ENCODE measurements at places on chromosomes 7 and 10.
A peak's percentile ranks its signal among the peaks of the same experiment; 100 is the strongest.

- no peak for DNase-seq
These were observed 48.4 kb downstream of the MPP7 start for GRCh38 chr10:28254290-28254985.

GRCh38 chr10:129784291-129784690 lies 179.8 kb downstream of the EBF3 start:
- no peak for DNase-seq

DNA sequence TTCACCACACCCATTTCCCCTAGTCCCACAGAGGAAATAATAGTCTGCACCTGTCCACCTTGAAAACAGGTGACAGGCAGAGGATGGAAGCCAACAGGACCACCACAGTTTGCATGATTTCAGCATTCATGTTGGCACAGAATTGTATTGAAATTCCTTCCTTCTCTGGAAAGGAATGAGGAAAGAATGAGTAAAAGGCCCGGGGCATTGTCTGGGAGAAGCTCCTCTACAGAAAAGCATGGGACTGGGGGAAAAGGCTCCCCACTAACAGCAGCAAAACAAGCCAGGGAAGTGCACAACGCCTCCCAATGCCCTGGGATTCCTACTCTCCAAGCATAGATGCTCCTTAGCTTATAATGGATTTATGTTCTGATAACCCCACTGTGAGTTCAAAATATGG lies 28.5 kb upstream of the TOMM7 start:
- DNase-seq, result no peak

GRCh38 chr10:5123886-5124285 lies 29.7 kb downstream of the AKR1C3 start:
- no peak for DNase-seq

- no peak for DNase-seq
These were observed 82.7 kb upstream of the PFKP start for GRCh38 chr10:2984682-2985081.

DNA sequence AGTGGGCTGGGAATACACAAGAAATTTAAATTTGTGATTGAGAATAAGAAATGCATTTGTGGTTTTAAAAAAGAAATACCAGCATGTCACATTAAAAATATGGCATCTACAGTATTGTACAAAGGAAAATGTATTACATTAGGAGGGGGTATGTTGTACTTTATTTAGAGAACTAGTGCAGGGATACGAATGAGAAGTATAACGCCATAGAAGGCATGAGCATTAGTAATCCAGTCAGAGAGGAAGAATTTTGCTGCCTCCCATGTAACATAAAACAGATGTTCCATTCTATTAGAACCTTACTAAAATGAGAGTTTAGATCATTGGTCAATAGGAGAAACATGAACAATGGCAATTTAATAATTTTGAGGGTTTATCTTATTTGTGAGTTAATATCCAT lies 182.2 kb downstream of the ADK start:
- no peak for DNase-seq

DNA sequence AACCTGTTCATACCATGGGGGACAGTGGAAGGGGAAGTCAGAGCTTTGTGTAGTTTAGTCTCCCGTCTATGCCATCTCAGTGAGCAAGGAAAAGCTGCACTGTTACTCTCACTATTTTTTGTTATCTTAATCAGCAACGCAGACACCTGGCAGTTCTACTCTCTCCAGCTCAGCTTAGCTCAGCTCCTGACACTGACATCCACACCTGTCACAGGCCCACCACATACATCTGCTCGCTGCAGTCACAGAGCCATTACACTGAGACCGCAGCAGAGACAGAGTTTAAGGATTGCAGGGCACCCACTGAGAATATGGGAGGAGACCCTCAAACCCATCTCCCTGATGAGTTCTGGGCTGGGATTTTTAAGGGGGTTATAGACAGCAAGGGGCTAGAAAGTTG lies 257.3 kb upstream of the AKR1E2 start:
- no peak for DNase-seq

DNA sequence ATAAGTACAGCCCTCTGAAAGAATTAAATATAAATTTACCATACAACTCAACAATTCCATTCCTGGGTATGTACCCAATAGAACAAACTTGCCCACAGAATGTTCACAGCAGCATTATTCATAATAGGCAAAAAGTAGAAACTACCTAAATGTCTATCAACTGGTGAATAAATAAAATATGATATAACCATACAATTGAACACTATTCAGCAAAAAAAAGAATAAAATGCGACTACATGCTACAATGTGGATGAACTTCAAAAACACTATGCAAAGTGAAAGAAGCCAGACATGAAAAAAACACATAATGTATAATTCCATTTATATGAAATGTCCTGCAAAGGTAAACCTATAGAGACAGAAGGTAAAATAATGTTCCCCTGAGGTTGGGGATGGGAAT lies 2.0 kb upstream of the CPN1 start:
- no peak for DNase-seq

GRCh38 chr10:6091630-6092029 lies 2.8 kb downstream of the RBM17 start:
- DNase-seq, result no peak

- DNase-seq, result no peak
These were observed 9.9 kb downstream of the JAZF1 start for GRCh38 chr7:28170701-28171100.

DNA sequence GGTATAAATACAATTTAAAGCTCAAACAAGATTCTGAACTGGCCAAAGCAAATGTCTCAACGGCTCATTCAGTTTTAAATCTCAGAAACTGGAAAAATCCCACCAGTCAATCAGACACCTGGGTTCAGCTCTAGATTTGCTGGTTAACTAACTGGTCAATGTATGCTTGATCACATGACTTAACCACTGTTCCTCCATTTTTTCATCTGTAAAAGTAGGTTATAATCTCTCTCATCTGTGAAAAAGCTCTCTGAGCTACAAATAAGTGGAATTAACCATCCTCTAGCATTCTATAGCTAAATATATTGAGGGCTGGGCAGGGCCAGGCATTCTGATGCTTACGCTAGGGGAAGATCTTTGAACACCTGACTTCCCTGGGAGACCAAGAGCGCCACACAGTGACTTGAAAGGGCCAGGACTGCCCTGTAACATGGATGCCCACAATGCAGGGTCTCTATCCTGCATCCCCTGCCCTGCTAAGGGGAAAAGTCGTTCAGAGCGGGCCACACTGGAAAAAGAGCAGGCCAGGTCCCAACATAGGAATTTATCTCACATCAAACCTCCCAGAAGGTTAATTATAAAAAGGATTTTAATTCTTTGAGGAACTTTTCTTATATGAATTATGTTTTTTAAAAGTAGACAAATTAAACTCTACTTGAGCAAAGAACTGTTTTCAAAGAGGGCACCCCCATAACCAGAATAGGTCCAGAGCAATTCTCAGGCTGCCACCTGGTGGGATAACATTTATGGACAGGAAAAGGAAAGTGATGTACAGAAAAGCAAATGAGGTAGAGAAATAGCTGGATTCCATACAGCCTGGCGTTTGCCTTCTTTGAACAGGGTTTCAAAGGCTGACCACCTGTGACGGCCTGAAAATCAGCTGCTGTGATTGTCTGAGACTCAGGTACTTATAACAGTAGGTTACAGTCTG lies 1.8 kb downstream of the RP9 start:
- DNase-seq, result peak; percentile 23

GRCh38 chr7:71237945-71238344 lies 106.0 kb downstream of the GALNT17 start:
- no peak for DNase-seq

GRCh38 chr10:11218395-11218794 lies 200.7 kb downstream of the CELF2 start:
- no peak for DNase-seq

GRCh38 chr10:85151506-85151905 lies 823.1 kb downstream of the CCSER2 start:
- no peak for DNase-seq

GRCh38 chr10:43913676-43914235 lies 265.1 kb upstream of the ZNF32 start:
- DNase-seq, result no peak

DNA sequence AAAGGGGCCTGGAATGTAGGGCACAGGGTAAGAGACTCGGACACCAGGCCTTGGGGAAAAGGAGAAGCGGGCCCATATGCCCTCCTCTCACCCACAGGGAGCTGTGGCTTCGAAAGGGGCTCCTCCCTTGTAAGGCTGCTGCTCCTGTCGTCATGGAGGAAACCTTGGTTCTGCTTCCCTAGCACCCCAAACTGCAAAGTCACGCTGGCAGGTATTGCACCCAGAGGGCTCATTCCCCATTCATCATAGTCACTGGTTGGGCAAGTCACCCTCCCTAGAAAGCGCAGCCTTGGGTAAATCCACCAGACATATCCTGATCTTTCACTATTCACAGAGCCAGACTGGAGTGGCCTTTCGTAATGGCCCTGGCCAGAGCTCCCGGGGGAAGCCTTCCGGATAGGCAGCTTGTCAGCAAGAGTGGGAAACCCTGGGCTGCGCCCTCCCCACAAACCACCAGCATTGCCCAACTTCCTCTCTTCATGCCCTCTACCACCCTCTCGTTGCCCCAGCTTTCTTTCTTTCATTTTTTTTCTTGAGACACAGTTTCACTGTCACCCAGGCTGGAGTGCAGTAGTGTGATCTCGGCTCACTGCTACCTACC lies 121.0 kb downstream of the HIP1 start:
- DNase-seq, result peak; percentile 28

GRCh38 chr7:90857603-90858002 lies 261.5 kb downstream of the CDK14 start:
- DNase-seq, result no peak

DNA sequence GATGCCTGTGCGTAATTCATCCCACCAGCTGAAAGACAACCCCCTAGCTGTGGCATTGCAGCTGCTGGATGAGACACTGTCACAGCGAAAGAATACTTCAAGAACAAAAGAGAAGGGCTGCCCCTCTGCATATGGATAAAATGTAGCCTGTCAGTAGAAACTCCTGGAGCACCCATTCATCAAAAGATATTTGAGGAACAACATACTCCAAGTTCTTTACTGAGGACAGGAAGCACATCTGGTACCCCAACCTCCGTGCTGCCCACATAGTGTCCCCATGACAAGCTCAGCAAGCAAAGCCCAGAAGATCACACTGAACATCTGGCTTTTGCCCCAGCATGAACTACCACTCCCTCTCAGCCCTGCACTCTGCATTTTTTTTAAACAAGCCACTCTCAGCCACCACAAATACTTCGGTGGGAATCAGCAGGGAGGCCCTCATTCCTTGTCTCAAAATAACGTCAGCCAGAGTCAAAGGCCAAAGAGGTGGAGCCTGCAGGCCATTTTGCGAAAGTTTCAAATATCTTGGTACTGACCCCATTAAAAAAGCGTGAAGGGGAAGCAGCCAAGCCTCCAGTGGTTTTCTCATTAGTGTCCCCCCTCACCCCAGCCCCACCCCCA lies 1.7 kb downstream of the CREB3L2 start:
- DNase-seq, result no peak

GRCh38 chr10:15325243-15325943 lies 45.7 kb downstream of the FAM171A1 start:
- no peak for DNase-seq

GRCh38 chr10:111108441-111108840 lies 31.6 kb downstream of the ADRA2A start:
- no peak for DNase-seq

GRCh38 chr10:76248649-76249200 lies 817.3 kb downstream of the LRMDA start:
- no peak for DNase-seq

GRCh38 chr7:148546857-148547256 lies 43.7 kb upstream of the C7orf33 start:
- DNase-seq, result no peak

- no peak for DNase-seq
These were observed 4.9 kb downstream of the DKK1 start for GRCh38 chr10:52318822-52319464.

GRCh38 chr10:110474826-110475225 lies 22.9 kb upstream of the DUSP5 start:
- no peak for DNase-seq

DNA sequence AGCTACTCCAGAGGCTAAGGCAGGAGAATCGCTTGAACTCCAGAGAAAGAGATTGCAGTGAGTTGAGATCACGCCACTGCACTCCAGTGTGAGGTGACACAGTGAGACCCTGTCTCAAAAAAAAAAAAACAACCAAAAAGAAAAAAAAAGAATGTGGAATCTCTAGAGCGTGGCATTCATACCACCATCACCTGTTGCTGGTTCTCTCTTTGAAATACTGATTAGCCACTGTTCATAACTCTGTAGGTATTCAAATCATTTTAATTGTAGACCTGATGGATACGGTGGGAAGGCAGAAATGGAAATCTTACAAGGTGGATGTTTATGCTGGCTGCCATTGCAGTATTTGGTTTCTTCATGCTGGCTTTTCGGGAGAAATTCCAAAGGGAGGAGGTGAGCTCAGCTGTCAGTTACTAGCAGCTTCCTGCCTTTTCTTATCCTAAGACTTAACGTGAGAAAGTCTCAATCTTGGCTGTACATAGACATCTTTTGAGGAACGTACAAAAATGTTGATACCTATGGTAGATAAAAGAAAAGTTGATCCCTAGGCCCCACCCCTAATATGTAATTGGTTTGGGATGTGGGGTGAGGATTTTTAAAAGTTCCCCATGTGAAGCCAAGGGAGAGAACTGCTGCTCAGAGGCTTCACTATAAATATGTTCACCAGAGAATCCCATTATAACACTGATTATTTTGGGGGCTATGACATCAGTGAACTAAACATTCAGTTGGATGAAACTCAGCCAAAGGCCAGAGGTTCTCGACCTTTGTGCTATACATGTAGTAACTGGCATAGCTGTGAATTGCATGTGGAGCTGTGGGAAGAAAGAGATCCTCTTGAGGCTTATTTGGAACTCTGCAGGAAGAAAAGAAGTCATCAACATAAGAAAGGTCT lies 26.9 kb upstream of the MKLN1 start:
- no peak for DNase-seq

- peak; percentile 42 for DNase-seq
These were observed at the start of gene ADCK2 for GRCh38 chr7:140672382-140673062. Gene ADCK2 (plus strand): TSS chr7:140672945. CDS start chr7:140673331, 386 bp downstream.

GRCh38 chr7:11833431-11833830 lies 1.4 kb upstream of the THSD7A start:
- no peak for DNase-seq

DNA sequence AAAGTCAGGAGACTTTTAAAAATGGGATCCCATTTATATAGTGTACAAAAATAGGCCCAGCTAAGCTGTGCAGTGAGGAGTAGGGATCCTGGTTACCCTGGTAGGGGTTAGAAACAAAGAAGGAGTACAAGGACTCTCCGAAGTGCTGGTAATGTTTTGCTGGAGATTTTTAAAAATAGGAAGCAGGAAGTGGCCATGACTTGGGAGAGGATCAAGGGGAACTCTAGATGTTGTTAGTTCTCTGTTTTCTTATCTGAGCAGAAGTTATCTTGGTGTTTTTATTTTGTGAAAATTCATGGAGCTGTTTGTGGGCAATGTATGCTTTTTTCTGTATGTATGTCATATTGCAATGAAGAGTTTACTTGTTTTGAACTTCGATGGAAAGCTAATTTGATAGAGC lies 373.9 kb downstream of the SFMBT2 start:
- DNase-seq, result no peak

Measured in T-helper 22 cell (primary cell).